ENCODE measurements at places on chromosomes 6 and 20. TPM values are rescaled to one million over a fixed set of nuclear protein-coding genes. Genes with fewer than 3 reads are reported as not detected.

GRCh38 chr6:7243179-7243981 lies 69.6 kb downstream of the SSR1 start:
- peak; percentile 30 for DNase-seq

- no peak for DNase-seq
Observed at GRCh38 chr6:108902382-108902792, 54.2 kb downstream of the ARMC2 start.

- no peak for DNase-seq
Observed at GRCh38 chr6:39520916-39521315, 198.4 kb upstream of the KCNK16 start.

GRCh38 chr6:101961357-101961756 lies 567.8 kb downstream of the GRIK2 start:
- DNase-seq = no peak

DNA sequence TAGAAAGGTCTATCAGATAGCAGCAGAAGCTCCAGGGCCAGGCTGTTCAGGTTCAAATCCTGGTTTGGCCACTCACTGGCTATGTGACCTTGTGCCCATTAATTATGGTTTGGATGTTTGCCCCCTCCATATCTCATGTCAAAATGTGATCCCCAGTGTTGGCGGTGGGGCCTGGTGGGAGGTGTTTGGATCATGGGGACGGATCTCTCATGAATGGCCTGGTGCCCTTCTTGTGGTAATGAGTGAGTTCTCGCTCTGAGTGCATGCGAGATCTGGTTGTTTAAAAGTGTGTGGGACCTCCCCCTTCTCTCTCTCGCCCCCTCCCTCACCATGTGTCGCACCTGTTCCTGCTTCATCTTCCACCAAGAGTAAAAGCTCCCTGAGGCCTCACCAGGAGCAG lies 240.9 kb downstream of the LRFN2 start:
- DNase-seq = no peak

GRCh38 chr20:48826883-48827771 lies 672 bp downstream of the PREX1 start:
- peak; percentile 23 for DNase-seq

- no peak for DNase-seq
Observed at GRCh38 chr6:65708162-65708561, 1.1 kb upstream of the EYS start.

GRCh38 chr6:1624058-1624850 lies 14.5 kb downstream of the FOXC1 start:
- DNase-seq = no peak

GRCh38 chr6:9062596-9062995 lies 627.3 kb upstream of the SLC35B3 start:
- no peak for DNase-seq

SYNE1 gene
- total RNA-seq = 165 TPM

F13A1 gene
- total RNA-seq = 8.5 TPM

RREB1 gene
- 34.7 TPM for total RNA-seq

ATP6V1G2 gene
- total RNA-seq = 1.4 TPM

NEDD9 gene
- 64.9 TPM for total RNA-seq

All from T-helper 17 cell (primary cell).